ENCODE measurements at places on chromosomes 3 and 15.

DNA sequence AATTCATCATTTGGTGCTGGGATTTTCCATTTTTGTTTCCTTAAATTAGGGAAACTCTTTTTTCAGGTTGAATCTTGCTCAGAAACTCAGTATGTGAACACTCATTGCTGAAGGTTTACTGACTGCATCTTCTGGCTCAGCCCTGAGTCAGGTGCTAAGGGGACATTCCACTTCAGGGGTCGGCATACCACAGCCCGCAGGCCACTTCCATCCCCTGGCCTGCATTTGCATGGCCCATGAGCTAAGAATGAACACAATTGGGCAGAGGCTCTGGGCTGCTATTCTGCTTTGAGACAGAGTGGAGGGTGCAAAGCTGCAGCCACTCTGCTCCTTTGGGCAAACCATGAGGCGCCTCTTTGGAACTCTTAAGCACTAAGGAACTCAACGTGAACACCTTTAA lies 165.0 kb downstream of the FEZF2 start:
- DNase-seq = no peak

- DNase-seq = no peak
Measured at GRCh38 chr15:99054892-99055291, 47.3 kb upstream of the PGPEP1L start.

GRCh38 chr3:184211718-184212117 lies 17.7 kb upstream of the VWA5B2 start:
- DNase-seq = no peak

- no peak for DNase-seq
Measured at GRCh38 chr15:90456236-90456635, 68.2 kb downstream of the IQGAP1 start.

DNA sequence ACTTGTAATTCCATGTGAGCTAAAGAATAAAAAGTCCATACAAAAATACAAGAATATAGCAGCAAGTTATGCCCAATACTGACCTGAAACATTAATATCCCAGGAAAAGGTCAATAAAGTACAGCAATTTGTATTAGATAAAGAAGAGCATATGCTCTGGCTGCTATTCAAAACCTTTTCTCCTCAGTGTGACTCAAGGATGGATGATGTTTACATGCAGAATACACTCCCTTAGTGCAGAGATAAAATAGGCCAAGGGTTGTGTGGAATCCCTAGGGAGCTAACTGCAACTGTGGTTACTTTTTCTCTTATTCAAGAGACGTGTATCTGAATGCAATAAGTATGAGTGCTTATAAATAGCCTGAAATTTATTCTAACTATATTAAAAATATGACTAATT lies 78.7 kb downstream of the SLC9A9 start:
- no peak for DNase-seq

- no peak for DNase-seq
Measured at GRCh38 chr15:89107984-89108383, 19.7 kb downstream of the ABHD2 start.

- no peak for DNase-seq
Measured at GRCh38 chr15:40722934-40723333, 28.0 kb downstream of the RAD51 start.

- DNase-seq = no peak
Measured at GRCh38 chr3:47874913-47875312, 72.0 kb downstream of the DHX30 start.

DNA sequence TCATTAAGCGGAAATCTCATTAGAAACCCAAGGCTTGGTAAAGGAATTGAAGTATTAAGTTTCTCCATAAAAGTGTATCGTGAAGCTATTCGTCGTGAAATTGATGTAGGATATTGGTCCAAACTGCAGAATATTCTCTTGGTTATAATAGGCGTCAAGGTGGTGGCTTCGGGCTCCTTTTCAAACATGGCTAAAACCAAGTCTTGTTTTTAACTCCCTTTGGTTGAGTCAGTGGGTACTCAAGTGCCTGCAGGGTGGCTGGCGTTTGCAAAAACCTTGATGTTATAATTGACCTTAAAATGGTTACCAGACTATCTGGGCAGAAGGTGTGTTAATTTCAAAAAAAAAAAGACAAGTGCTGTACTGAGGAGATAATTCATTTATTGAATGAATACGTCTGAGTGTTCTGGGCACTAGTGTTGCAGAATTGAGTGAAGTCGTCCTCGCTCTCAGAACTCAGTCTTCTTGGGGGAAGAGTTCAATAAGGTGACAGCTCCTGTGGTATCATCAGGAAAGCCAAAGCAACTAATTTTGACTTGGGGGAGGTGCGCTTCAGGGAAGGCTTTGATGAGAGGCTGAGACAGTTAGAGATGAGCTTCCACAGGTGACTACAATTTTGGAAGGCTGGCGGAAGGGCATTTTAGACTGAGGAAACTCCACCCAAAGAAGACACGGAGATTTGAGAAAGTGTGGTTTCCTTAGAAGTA lies 1.5 kb downstream of the UBE2Q2 start:
- no peak for DNase-seq

- DNase-seq = peak; percentile 36
Measured at GRCh38 chr15:93030430-93031102, 58.4 kb downstream of the RGMA start.

- no peak for DNase-seq
Measured at GRCh38 chr3:28042707-28043106, 198.7 kb upstream of the CMC1 start.

GRCh38 chr3:22582266-22582665 lies 620.9 kb upstream of the UBE2E2 start:
- no peak for DNase-seq

GRCh38 chr15:33454996-33455395 lies 144.2 kb downstream of the RYR3 start:
- DNase-seq = no peak

GRCh38 chr3:42270561-42270960 lies 4.6 kb upstream of the CCK start:
- DNase-seq = no peak

DNA sequence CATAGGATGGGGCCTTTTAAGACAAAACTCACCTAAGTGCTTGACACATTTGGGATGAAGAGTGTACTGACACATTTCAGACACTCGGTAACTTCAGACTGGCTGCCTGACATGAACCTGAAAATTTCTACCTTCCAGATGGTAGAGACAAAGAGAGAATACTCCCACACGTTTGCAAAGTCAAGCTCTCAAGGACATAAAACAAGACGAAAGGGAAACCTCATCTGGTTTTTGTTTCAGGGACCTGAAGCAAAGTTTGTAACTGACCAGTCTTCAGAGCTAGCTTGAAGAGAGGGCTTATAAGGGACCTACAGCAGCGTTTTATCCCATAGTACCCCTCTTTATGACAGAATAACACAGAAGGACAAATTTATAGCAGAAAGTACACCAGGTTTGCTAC lies 41.9 kb downstream of the ZNF621 start:
- DNase-seq = no peak

DNA sequence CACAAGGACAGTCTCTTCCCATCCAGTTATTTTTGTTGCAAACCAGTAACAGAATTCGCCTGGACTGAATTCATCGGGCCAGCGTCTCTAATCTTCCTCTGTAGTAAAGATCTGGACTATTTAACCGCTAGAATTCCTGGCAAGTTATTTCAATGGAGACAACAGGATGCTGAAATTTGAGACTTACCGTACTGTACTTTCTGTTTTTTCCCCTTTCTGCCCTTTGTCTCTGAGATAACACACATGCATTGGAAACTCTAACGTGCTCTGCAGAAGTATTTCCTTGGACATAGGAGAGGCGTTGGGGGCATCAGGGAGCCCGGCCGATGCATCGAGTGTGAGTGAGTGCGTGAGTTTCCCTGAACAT lies 61.5 kb downstream of the ASB7 start:
- DNase-seq = no peak

Measured in stimulated activated CD8-positive, alpha-beta memory T cell treated with anti-CD3 and anti-CD28 coated beads, Interleukin-7, amount 100 ng/mL, for 1 hour (primary cell).